ENCODE measurements at places on chromosomes 5 and 9.

DNA sequence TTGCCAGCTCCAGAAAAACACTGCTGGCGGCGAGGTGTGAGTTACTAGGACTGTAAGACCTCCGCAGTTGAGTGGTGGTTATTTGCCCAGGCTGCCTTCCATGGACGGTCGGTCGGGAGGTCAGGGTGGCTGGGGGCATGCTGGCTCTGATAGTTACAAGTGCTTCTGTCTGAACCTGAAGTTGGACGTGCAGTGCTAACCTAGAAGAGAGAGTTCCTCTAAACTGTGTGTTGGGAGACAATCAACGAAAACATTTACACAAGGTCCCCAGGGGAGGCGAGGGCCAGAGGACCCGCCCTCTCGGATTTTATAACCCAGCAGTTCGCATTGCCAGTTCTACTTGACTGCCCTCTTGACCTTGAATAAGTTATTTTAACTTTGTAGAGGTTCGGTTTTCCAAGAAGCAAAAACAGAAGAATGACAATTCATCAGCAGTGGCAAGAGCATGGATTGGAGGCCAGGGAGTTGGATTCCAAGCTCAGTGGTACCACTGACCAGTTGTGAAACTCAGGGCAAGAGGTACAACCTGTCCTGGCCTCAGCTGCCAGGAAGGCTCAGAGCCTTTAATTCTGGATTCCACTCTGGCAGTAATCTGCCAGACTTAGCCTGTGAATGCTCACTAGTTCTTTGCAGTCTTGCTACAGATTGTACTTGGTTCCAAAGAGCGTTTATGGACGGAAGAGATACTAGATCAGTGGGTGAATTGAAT lies 28.7 kb upstream of the PDE8B start:
- no peak for DNase-seq

DNA sequence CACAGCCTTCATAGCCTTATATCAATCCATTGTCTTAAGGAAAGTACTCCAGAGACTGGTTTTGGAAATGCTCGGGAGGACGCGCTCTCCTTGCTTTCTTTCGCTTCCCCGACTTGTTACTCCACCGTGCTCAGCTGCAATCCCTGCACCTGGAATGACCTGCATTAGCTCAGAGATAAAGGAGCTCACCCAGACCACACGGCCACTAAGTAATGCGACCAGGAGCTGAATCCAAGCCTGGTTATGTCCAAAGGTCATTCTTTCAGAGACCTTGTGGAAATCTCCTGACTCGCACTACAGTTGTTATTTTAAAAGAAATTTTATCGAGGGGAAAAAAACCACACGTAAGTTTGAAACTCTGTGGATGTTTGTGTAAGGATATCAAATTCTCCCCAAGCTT lies 135.3 kb upstream of the DPYSL3 start:
- DNase-seq = no peak

- no peak for DNase-seq
Measured at GRCh38 chr5:111389390-111390082, 122.8 kb downstream of the STARD4 start.

DNA sequence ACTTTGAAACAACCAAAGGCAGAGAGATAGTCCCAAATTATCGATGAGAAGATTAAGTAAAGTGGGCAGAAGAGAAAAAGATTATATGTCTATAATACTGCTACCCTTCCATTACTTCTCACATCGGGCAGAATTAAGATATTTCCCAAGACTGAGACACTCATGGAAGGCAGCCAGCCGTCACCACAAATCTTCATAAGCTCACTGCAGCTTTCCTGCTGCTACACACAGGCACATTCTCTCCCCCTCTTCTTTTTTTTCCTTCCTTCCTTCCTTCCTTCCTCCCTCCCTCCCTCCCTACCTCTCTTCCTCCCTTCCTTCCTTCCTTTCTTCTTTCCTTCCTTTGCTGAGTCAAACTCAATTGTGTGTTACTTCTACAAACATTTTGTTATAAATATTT lies 58.7 kb upstream of the SPATA31C2 start:
- DNase-seq = no peak

DNA sequence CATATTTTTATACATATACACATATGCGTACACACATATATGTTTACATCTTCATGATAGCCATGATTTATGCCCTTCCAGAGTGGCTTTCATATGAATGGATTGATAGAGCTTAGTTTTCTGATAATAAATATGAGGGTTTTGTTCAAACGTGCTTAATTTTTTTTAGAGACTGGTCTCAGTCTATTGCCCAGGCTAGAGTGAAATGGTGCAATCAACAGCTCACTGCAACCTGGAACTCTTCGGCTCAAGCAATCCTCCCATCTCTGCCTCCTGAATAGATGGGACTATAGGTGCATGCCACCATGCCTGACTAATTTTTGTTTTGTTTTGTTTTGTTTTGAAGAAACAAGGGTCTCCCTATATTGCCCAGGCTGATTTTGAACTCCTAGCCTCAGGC lies 48.6 kb upstream of the ZSWIM6 start:
- no peak for DNase-seq

GRCh38 chr5:156929366-156929948 lies 33.6 kb downstream of the TIMD4 start:
- DNase-seq = no peak

- no peak for DNase-seq
Measured at GRCh38 chr5:138961221-138961620, 86.1 kb upstream of the LRRTM2 start.

DNA sequence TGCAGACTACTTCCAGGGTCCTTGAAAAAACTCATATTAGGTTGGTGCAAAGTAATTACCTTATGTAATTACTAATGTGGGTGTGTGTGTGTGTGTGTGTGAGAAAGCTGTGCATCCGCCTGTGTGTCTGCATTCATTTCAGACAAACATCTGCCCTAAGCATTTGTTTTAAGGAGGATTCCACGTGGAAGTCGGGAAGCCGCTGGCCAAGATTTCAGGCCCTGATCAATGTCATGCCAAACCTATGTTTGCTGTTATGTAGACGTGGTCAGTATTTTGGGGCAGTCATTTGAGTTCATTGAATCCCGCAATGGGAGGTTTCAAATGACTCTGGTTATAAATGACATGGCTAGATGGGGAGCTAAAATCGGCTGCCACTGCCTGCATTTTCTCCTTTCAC lies 33.6 kb upstream of the BASP1 start:
- DNase-seq = no peak

All from DMS79 (cell line).